Stimulated activated CD8-positive, alpha-beta memory T cell treated with anti-CD3 and anti-CD28 coated beads, Interleukin-15, amount 100 ng/mL, for 4 hours (primary cell): ENCODE measurements at places on chromosomes 5 and 9.

GRCh38 chr5:14035859-14036503 is 91.5 kb upstream of the DNAH5 start:
- DNase-seq, result no peak

DNA sequence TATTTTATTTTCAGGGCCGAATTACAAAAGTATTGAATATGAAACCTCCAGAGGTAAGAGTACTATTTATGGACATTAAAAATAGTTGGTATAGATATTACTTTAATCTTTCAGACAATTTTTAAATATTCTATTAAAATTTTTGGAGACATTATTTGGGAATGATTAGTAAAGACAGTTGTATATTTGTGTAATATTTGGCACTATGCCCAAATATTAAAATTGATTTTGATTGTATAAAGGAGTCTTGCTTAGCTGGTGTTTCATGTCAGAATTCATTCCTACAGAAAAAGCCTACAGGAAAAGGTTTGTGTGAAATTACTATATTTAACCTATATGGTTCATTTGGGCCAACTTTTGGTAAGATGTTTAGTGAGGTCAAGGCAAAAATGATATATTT is 5.5 kb downstream of the SMC2 start:
- DNase-seq, result no peak

GRCh38 chr5:175470781-175471180 is 7.6 kb upstream of the SFXN1 start:
- DNase-seq, result no peak

DNA sequence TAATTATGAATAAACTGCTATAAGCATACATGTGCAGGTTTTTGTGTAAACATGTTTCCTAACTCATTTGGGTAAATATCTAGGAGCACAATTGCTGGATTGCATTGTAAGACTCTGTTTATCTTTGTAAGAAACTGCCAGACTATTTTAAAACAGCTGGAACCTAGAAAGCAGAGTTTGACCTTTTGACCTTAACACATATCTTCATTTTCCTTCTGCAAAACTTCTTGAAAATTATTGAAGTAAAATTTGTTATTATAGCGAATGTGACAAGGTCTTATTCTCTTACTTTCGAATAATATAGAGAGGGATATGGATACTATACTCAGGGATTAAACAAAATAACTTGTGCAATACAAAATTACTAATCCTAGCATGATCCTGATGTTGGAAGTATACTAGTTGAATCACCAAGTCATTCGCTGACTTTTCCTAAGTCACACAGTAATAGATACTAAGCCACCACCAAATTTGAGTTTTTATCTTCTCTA is 3.2 kb upstream of the ANXA1 start:
- no peak for DNase-seq

GRCh38 chr5:31445041-31445600 is 86.8 kb downstream of the DROSHA start:
- no peak for DNase-seq

DNA sequence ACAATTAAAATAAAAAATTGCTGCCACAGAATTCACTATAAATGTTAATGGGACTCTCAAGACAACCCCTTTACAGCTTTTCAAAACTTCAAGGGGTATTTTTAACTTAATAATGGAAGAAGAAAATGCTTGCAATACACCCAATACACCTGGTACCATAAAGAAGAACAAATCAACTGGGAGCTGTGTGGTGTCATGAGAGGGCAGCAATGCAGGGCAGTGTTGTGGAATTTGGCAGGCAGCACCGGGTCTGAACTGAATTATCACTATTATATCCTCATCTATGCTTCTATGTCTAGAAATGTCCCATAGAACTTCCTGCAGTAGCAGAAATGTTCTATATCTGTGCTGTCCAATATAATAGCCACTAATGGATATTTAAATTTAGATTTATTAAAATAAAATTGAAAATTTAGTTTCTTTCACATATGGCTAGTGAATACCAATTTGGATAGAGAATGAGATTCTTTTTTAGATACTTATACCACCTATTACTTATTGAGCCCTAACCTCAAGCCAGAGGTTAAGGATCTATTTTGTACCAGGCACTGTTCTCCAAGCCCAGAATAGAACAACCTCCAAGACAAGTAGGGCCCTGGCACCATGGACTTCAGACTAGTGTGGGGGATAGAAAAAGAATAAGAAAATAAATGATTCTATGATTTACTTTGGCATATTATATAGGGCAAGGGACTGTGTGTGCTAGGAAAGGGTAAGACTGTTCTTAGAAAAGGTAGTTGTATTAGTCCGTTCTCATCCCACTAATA is 265.3 kb downstream of the PDE4D start:
- no peak for DNase-seq

- DNase-seq, result no peak
Observed at GRCh38 chr5:148831590-148832565, 5.5 kb downstream of the ADRB2 start.

DNA sequence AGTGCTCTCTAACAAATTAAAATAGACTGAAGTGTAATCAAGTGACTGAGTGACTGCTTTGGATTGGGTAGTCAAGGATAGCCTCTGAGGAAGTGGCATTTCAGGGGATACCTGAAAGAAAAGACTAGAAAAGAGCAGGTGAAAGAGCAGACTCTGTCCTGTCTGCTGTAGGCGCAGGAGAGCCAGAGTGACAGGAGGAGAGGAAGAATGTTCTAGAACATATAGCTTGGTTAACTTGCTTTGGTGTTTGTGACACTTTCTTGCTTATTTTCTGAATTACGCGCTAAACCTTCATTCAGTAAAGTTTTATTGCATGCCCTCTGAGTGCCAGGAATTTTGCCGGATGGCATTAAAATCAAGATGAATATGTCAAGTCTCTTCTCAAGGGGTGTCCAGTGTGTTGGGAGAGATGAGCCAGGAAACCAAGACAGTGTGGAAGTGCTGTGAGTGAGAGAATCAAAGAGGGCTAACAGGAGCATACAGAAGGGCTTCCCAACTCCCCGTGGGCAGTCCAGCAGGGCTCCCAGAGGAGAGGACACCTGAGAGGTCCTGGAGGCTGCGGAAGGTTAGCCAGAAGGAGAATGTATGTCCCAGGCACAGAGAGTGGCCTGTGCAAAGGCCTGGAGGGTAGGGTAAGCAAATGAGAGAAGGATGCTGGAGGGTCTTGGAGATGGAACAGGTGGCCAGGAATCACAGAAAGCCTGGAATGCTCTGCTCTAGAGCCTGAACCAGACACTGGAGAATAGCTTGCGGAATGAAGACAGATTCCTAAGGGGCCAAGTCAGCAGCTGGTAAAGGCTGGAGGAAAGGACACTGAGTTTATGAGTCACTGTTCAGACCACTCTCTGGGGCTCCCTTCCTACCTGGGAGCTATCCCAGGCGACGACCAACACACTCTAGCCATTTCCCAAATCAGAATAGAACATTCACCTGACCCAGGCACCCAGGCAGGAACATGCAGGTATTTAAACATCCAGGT is 59.3 kb downstream of the SLC22A5 start:
- no peak for DNase-seq
